Stimulated activated CD4-positive, alpha-beta T cell treated with anti-CD3 and anti-CD28 coated beads, Interleukin-15, amount 100 ng/mL, for 24 hours (primary cell): ENCODE measurements at places on chromosomes 11 and 22.

- no peak for DNase-seq
These were observed 1.2 kb downstream of the P2RY6 start for GRCh38 chr11:73273222-73273895.

DNA sequence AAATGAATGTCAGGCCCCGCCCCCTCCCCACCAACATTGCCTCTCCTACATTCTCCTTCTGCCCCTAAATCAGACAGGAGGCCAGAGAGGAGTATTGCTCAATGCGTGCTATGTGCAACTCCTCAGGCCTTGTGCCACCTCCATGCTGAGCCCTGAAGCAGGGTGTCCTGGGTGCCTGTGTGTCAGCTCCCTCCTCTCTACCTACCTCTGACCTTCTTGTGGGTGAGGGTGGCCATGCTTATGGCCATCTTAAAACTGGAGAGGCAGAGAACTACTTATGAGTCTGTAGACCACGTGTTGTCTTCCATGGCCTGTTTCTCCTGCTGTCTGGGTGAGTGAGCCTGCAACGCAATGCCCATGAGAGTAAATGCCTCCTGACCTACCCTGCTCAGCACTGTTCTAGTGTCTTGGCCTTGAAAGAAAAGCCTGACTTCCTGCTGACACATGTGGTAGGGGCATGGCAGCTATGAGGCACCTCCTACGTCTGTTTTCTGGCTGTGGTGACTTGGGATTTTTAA is 10.5 kb downstream of the MCAM start:
- DNase-seq: peak; percentile 42

DNA sequence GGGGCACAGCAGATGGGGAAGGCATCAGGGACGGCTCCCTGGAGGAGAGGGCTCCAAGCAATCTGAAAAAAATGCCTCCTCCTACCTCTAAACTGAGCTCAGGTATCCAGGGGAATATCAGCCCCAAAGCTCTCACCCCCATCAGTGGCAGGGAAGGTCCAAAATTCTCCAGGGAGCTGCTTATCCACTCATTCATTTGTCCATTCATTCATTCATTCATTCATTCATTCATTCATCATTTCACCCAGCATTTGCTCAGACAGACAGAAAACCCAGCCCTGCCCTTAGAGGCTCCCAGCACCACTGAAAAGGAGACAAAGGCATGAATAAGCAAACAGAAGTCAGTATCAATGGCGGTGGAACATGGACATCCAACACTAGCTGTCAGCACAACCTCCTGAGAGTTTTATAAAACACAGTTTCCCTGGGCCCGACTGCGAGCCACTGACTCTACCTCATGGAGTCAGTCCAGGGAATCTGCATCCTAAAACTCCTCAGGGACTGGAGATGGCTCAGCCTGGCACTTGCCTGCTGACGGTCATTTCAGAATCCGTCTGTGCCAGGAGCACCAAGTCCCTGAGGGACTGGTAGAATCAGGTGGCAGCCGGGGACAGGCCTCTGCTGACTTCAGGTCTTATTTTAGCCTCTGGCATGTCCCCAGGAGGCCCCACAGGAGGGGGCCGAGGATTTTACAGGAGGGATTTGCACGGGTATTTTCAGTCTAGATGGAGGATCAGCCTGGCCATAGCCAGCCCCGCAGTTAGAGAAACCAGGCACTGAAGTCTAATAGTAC is 164.6 kb downstream of the MN1 start:
- DNase-seq: no peak

GRCh38 chr22:39313258-39314001 is 6.0 kb downstream of the RPL3 start:
- peak; percentile 20 for DNase-seq

DNA sequence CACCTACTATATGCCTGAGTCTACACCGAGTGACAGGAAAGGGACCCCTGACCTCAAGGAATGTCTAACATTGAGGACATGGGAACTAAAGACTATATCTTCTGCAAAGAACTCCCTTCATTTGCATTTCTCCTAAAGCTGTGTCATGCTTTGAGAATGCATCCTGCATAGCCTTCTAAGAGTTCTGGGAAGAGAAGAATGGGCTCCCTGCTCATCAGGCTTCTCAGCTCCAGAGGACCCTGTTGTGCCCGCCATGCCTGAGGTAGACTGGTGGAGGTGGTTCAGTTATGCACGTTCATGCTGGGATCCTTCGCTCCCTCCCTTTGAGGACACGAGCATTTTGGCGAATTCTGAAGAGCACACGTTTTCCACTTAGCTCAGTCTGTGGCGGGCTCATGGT is 63.3 kb downstream of the GRIK4 start:
- DNase-seq: no peak
